ENCODE measurements at places on chromosomes 1 and 21.

- no peak for DNase-seq
Measured at GRCh38 chr1:216314379-216315095, 108.7 kb downstream of the USH2A start.

GRCh38 chr1:12709091-12709491 is 6.8 kb upstream of the AADACL3 start:
- no peak for DNase-seq

DNA sequence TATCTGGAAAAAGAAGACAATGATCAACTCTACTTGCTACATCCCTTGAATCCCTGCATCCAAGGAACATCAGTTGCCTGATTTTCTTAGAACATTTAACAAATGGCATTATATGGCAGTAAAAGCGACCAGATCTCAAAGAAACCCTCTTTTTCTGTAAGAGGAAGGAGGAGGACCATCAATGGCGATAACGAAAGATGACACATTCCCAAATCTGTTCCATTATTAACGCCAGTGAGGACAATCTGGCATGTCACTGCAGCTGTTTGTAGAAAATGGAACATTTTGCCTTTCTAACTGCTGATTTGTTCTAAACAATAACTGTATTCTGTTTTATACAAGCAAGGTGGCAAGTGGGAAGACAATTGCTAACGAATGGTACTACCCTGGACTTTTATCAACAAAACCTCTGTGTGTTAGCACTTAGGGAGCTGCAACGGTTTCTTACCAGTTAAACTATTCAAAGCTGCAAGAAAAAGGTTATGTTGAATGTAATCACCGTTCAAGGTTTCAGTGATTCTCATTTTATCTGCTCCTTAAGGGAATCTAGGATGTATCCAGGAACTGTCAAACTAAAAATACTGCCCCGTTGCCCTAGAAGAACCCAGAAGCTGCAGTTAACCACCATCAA is 251.9 kb downstream of the SDCCAG8 start:
- no peak for DNase-seq

DNA sequence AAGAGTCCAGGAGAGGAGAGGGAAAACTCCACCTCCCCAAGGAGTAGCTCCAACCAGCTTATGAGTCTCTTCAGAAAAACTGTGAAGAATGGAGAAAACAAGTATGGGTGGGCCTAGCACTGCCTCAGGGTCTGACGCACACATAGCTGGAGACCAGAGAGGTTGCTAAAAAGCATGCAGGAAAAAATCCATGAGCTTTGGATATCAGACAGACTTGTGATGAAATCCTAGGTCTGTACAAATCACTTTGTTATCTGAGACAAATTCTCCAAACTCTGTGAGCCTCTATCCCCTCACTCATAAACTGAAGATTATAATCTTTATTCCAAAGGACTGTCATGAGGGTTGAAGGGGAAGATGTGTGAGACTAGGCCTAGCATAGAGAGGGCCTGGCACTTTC is 141.5 kb upstream of the FGGY start:
- DNase-seq: no peak

GRCh38 chr21:42151148-42151947 is 67.6 kb upstream of the ABCG1 start:
- DNase-seq: no peak

GRCh38 chr1:55860798-55861519 is 645.8 kb upstream of the USP24 start:
- no peak for DNase-seq

DNA sequence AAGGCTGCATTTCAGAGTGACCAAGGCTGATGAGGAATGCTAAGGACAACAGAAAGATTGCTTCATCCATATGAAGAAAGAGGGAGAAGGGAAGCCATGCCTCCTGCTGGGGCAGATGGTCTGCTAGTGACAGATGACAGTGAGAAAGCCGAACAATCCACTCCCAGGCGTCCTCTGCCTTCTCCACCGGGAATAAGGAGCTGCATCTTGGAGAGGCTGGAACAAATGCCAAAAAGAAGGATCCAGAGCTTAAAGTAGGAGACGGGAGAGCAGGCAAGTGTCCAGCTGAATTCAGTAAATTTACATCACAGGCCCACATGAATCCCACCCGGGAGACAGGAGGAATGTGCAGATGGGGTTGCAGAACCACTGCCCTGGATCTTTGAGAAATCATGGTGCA is 33.4 kb downstream of the DDX20 start:
- no peak for DNase-seq

DNA sequence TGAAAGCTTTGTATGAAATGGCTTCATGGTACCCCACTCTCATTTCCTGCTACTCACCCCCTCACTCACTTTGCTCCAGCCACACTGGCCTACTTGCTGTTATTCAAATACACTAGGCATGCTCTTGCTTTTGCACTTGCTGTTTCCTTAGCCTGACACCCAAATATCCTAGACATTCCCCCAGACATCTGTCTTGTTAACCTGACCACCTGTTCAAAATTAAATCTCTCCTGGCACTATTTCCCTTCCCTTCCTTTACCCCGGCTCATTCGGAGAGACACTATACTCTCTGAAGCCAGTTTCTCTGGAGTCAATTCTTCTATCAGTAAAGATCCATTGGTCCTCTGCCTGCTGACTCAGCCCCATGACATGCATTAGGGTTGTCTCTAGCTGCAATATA is 306.0 kb upstream of the SGIP1 start:
- DNase-seq: no peak

GRCh38 chr1:89890085-89890752 is 69.4 kb downstream of the LRRC8D start:
- DNase-seq: no peak

GRCh38 chr21:45299864-45300785 is 12.4 kb upstream of the POFUT2 start:
- DNase-seq: no peak
